RWPE2 (cell line): ENCODE measurements at places on chromosomes 3 and 15.

DNA sequence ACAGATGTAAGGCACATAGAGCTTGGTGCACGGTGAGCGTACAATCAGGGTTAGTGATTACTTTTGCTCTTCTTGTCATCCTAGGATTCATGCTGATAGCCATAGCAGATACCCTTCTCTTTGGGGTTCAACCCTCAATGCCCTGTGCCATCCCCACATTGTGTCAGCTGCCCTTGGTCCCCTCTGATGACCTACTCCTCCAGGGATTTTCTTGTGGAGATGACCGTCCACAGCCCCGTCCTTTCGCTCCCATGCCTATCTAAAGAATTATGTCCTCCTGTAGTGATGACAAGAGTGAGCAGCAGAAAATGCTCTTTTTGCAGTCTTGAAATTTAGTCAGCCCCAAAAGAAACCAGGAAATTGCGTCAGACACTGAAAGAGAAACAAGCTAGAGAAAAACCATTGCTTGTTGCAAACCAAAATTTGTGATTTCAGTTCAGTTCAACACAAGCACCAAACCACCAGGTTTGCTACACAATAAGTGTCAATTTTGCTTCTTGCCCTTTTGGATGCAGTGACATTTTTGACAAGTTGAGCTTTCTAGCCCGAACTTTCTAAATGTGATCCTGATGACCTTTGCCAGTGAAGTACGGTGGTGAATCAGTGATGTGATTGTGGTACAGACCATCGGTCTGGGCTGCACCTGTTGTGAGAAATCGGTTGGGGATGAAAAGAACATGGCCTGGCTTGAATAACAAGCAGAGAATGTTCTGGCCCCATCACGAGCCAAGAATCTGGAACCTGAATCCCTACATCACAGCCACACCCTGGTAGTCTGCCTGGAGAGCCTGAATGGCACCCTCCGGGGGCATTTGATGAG, 41.3 kb downstream of the CMTM7 start:
- no peak for DNase-seq

- no peak for DNase-seq
Observed at GRCh38 chr3:169268286-169268776, 395.2 kb downstream of the MECOM start.

DNA sequence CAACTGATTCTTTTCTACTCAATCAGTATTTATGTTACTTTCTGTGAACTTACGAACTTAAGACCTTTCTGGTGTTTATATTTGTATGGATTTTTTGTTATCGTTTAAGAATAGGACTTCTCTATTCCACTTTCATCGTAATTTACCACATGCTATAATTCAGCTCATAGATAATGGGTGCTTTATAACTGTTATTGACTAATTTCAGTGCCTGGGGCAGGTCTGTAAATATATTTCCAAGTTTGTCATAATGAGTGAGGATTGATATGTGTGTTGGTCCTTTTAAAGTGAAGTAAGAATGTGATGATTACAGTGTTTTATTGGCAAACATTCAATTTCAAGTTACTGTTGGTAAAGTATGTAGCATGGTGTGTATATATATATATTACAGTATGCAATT, 1.8 kb upstream of the NAALADL2 start:
- no peak for DNase-seq

DNA sequence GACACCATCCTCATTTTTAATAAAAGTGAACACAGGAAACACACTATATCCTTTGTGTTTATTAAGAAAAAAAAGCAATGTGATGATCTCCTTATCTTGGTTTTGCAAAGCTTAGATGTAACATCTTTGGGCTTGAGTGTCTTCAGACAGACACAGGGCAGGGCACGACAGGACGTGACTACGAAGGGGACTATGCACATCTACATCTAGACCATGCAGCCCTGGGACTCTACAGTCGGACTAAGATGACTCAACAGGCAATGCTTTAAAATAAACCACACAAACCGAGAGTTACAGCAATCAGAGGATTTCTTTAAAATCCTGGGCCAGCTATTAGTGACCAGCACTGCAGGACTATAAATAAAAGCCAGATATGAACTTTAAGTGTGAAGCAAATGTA, 22.8 kb upstream of the TM2D3 start:
- DNase-seq: no peak

DNA sequence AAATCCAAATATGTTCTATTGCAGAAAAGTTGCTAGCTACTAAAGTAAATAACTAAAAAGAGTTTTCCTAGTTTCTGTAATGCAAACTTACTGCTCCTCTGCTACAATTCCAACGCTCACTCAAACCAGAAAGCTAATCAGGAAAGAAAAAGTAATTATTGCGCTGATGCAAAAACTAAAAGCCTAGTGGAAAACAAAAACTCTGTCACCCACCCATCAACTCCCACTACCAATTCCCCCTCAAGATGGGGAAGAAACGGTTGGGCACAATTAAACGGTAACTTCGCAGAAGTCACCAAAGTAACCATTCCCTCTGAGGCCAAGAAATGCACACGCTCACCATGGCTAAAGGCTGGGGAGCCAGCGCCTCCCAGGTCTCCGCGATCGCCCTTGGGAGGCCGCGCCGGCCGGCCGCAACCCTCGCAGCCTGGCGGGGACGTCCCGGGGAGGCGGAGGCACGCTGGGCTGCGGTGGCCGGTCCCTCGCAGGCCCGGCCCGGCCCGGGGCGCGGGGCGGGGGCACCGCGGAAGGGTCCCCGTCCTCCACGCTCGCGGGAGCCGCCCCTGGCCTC, 684 bp downstream of the SLTM start:
- DNase-seq: no peak

- no peak for DNase-seq
Observed at GRCh38 chr3:15539066-15539465, 17.6 kb upstream of the COLQ start.

DNA sequence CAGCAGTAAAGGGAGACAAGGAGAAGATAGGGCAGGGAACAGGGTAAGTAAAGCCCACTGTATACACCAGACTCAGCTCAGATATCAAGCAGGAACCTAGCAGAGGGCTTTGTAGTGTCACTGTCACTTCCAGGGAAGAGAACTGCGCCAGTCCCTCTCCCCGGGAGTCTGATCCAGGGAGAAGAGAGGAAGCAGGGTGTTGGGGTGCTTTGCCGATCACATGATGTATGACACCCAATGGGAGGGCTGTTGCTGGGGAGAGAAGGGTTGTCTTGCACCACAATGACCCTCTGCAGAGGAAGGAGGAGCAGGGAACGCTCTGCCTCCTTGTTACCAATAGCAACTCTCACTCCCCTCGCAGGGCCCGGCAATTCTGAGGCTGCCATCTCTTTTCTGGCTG, 147.2 kb upstream of the SLC2A2 start:
- no peak for DNase-seq

GRCh38 chr15:64522226-64522823, 61.9 kb downstream of the ZNF609 start:
- no peak for DNase-seq

GRCh38 chr3:174532216-174532615, 326.9 kb upstream of the NAALADL2 start:
- DNase-seq: no peak

DNA sequence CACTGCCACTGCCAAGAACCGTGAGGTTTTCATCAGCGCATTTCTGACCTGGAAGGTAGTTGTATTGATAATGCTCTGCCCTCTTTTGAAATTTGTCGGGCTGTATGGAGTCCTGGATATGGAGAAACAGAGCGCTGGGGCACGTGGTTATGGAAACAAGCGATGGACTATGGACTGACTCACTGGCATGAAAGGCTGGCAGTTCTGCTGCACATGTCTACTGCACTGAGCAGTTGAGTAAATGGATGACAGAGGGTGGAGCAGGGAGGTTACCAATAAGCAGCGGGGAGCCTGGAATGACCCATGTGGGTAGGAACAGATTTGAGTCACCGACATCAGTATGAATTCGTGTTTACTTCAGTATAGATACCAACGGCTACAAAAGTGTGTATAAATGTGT, 429.5 kb downstream of the OCA2 start:
- no peak for DNase-seq

DNA sequence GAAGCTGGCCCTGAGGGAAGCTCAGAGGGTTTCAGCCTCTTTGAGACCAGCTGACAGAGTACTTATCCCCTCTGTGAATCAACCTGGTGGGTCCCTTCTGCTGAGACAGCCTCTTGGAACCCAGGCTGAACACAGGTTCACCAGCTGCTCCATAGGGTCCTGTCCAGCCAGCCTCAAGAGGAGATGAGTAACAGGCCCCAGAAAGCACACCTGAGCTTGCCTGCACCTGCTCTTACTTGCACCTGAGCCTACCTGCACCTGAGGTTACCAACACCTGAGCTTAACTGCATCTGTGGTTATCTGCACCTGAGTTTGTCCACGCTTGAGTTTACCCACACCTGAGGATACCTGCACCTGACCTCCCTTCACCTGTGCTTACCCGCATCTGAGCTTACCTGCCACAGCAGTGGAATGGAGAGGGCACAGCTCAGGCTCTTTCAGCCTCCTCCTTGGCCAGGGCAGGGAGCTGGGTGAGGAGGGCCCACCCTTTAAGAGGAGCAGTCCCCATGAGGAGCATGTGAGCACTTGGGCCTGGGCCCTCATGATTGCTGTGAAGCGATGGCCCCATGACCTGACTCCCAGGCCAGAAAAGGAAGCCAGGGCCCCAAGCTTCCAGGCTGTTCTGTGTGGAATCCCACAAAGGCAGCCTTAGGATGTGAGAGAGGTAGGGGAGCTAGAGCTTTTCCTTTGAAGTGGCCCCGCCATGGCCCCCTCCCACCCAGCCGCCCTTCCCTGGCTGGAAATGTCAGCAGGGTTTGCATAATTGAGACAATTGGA, at the start of gene TRPM1:
TRPM1 (minus strand) TSS at position 464 of the 777 bp plus-strand sequence. CDS start 20,370 bp downstream, outside the sequence.
- no peak for DNase-seq

- DNase-seq: no peak
Observed at GRCh38 chr3:29919571-29919970, 638.7 kb downstream of the RBMS3 start.

DNA sequence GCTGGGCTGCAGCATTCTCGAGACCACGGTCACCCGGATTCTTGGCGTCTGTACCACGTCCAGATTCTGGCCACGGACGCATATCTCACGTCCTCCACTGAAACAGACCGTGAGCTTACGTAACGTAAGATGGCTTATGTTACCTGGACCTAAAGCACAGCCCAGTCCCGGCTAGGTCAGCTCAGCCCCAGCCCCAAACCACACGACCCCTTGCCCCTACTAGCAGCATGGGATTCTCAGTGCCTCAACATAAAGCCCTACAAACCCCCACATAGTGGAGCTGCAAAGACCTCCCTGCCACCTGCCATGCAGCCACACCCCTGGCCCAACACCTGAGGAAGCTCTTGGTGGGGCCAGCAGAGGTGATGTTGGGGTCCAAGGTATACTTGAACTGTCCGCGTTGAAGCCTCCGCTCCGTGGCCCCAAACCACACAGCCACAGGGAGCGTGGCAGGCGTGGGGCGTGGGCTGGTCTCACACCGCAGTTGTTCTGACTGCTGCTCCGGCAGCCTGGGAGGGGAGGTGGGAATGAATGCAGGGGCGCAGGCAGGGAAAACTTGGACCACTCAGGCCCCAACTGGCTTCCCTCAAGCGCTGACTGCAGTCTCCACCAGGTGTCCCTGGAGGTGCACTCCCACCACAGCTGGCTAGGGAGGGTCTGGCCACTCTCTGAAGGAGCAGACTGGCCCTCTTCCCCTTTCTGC, 14.5 kb downstream of the PLXNB1 start:
- no peak for DNase-seq

- no peak for DNase-seq
Observed at GRCh38 chr3:48566401-48566760, 2.8 kb upstream of the UCN2 start.

DNA sequence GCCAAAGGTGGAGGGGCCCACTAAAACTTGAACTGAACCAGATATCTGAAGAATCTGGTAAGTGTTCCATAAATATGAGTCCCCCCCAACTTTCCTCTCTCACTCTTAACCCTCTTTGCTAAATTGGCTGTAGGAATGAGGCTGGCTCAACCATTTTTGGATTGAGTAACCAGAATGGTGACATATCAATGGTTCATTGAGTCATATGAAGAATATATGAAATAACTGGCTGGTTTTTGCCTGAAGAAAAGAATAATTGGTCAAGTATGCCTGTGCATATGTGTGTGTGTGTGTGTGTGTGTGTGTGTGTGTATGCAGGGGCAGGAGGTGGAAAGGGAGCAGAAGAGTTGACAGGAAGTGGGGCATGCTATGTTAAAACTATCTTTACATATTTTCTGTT, 472.9 kb upstream of the THBS1 start:
- DNase-seq: no peak

GRCh38 chr3:43023746-43024145, 44.6 kb downstream of the GASK1A start:
- DNase-seq: no peak

DNA sequence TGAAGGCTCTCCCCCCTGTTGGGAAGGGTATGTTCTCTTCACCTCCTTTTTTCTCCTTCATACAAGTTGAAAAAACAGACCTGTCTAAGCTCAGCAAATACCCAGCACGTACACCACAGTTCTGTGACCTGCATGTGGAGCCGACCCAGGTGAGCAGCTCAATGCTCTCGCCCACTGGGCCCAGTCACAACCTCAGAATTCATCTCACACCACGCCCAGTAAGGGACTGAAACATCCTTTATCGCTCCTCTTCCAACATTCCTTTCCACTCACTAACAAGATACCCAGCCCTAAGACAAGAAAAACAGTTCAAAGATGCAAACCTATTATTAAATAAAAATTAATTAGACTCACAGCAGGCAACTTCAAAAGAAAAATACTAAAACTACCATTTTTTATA, 68.9 kb downstream of the FOXP1 start:
- DNase-seq: peak; percentile 63

- no peak for DNase-seq
Observed at GRCh38 chr3:116994351-116994879, 284.8 kb downstream of the TUSC7 start.

GRCh38 chr3:154125378-154126030, 4.3 kb downstream of the ARHGEF26 start:
- DNase-seq: no peak

DNA sequence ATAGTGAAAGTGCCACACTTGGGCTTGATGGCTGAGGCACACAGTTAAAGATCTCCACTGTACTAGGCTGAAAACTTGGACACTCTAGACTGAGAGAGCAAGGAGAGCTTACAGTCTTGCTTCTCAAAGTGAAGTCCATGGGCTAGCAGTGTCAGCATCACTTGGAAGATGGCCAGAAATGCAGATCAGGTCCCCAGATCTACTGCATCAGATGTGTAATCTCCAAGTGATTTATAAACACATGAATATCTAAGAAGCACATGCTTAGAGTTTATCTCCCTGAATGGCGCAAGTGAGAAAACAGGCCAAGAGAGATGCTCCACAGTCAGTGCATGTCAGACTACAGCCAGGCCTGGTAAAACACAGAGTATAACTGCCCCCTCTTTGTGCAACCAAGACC, 308.6 kb downstream of the CLSTN2 start:
- no peak for DNase-seq
